GM12878 (cell line): ENCODE measurements at places on chromosomes 7 and 10.

GRCh38 chr10:45444022-45444421 lies 70.0 kb downstream of the ALOX5 start:
- no peak for DNase-seq

- no peak for DNase-seq
Observed at GRCh38 chr7:102279537-102280400, 6.9 kb upstream of the SH2B2 start.

- DNase-seq = no peak
Observed at GRCh38 chr7:143300959-143301935, 13.1 kb downstream of the CASP2 start.

DNA sequence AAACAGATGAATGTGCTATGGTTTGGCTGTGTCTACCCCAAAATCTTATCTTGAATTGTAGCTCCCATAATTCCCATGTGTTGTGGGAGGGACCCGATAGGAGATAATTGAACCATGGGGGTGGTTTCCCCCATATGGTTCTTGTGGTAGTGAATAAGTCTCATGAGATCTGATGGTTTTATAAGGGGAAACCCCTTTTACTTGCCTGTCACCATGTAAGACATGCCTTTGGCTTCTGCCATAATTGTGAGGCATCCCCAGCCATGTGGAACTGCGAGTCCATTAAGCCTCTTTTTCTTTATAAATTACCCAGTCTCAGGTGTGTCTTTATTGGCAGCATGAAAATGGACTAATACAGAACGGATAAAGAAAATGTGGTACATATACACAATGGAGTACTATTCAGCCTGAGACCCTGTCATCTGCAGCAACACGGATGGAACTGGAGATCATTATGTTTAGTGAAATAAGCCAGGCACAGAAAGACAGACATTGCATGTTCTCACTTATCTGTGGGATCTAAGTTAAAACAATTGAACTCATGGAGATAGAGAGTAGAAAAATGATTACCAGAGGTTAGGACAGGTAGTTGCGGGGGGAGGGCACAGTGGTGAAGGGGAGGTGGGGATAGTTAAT lies 587.6 kb upstream of the NRP1 start:
- DNase-seq = no peak

GRCh38 chr10:61819208-61819607 lies 82.3 kb upstream of the ARID5B start:
- DNase-seq = no peak

DNA sequence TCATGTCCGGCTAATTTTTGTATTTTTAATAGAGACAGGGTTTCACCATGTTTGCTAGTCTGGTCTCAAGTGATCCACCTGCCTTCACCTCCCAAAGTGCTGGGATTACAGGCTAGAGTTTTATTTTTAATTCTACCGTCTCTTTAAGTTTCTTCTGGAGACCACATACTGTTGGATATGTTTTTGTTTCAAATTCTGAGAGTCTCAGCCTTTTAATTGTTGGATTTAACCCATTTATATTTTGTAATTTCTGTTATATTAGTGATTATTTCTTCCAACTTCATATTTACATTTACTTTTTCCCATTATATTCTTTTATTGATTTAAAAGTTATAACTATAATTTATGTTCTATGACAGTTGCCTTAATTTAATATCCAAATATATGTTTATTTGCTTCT lies 139.4 kb downstream of the BMS1 start:
- DNase-seq = no peak

GRCh38 chr7:47153576-47153975 lies 428.3 kb downstream of the TNS3 start:
- DNase-seq = no peak
